ENCODE measurements at places on chromosomes 1 and 21.

DNA sequence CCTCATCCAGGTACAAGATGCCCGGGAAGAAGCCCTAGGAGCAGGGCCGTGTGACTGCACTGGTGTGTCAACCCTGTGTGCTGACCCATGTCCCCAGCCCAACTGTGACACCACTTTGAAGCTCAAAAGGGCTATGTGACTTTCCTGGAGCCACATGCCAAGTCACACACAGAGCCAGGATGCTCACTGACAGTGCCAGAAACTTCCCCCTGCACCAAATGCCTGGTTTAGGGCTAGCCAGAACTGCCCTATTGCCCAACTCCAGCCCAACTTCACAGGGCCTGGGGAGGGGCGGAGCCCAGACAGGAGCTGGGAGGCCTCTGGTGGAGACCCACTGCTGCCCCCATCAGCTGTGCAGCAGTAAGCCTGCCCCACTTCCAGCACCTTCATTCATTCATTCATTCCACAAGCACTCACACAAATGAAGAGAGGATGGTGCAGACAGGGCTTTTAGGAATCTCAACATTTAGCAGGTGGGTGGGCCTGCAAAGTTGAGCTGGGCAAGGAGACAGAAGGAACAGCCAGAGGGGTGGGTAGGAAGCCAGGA lies 36.7 kb downstream of the KCNQ4 start:
- DNase-seq = no peak

DNA sequence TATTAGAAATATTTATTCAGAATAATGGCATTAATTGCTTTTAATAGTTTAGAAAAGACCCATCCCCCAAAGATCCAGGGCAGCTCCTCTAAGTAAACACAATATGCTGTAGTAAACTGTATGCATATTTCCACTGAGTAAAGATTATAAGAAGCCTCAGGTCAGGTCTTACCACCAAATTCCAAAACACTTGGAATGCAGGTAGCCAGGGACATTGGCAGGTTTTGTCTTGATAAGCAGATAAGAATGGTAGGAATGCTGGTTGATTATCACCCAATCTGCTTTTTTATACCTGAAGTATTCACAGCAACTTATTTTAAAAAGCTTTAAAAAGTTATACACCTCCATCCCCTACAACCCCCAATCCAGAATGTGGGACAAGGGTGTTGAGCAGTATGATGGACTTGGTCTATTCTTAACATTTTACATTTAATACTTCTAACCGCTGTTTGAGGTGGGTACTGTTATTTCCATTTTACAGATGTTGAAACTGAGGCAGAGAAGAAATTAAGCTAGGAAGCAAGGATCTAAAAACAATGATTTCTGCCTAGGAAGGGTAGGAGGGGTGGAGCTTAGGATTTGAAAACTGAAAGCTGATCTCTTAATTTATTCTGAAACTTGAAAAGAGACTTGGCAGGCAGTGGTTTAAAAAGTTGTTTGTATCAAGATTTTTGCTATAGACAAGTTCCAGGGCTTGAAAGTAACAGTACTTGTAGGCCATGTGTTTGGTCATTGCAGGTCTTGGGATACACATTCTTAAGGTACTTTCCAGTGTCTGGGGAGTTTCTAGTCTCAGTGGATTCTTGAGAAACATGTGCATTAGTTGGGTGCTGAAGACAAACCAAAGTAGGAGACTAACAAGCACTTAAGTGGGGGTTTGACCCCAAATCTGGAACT lies 15.6 kb upstream of the THEM4 start:
- no peak for DNase-seq

DNA sequence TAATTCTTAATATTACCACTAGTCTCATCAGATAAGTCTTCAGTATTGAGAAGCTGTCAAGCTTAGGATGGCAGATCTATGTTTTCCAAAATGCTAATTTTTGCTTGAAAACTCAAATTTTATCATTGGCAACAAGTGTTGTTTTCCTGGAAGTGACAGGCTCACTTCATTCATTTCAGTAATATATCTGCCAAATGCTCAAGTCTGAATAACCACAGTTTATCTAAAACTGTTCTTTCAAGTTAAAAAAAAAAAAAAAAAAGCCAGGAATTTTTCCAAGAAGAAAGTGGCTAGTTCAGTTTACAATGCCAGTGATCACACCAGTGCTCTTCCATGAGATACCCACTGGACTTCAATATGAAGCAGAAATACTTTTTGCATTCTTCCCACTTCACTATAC lies 20.6 kb downstream of the SMYD2 start:
- no peak for DNase-seq

DNA sequence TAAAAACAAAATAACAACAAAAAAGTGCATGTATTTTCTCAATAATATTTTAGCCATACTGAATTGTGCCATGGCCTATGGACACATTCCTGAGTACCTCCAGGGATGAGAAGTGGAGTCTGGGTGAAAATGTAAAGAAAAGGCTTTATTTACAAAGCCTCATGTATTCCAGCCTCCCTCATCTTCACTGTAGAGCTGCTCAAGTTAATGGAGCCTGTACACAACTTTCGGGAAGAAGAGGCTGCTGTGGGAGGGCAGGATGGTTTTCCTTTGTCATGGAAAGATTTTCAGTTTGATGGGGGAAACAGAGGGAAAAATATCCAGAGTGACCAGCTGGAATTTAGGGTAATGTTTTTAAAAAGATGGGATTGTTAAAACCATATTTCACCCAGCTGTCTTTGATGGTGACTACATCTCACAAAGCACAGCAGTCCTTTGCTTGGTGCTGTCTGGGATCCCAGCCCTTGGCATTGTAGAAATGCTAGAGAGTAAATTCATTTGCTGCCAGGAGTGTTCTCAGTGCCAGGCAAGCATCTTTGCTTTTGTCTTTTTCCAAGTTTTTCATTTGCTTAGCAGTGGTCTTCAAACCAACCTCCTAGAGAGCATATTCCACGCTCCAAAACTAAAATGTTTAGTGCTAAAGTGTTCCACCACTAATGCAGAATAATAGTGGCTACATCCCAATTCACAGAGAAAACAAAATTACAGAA lies 54.9 kb downstream of the DPT start:
- no peak for DNase-seq

GRCh38 chr21:33434770-33435360 lies 31.7 kb downstream of the IFNGR2 start:
- no peak for DNase-seq

- DNase-seq = no peak
Measured at GRCh38 chr1:245968775-245969174, 538.3 kb downstream of the SMYD3 start.

DNA sequence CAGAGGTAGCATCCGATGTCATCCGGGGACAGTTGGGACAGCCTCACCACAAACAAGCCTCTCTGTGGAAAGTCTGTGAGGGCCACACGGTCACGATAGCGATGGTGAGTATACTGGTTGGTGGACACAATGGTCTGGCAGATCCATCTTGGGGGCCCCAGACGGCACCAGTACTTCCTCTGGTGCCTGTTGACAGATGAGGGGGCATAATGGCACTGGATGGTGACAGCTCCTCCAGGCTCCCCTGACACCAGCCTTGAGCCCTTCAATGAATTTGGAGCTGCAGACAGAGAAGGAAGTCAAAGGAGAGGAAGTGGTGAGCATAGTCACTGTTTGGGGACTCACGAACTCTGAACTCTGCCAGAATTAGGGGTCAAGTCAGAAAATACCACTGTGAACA lies 8.0 kb downstream of the FCAMR start:
- no peak for DNase-seq

- no peak for DNase-seq
Measured at GRCh38 chr1:16209847-16210407, 2.5 kb downstream of the ARHGEF19 start.

- DNase-seq = no peak
Measured at GRCh38 chr1:65055747-65056146, 89.4 kb upstream of the JAK1 start.

DNA sequence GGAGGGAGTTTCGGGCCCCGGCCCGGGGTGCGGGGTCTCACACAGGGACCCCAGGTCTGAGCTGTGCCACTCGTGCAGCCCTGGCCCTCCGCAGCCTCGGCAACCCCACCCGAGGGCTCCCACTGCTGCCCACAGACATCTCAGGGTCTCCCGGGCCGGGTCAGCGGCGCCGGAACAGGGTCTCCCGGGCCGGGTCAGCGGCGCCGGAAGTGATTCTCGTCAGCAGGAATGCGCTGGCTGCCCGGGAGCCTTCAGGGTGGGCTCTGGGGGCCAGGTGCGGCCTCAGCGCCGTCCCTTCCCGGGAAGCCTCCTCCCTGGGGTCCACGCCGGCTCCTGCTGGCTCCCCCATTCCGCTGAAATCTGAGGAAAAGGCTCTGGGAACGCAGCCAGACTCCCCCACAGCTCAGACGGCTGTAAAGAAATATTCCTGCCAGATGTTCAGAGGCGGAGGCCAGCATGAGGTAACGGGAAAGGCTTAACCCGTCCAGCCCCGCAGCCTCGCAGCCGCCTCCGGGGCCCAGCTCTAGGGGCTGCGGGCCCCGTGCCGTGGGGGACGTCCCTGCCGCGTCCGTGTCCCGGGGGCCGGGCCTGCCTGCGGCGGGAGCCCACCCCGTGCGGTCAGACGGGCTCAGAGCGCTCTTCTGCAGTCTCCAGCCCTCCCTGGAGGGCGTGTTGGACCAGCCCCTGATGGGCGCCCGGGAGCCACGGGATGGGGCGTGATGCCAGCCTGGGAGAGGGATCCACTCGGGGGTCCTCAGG lies 8.7 kb upstream of the COL6A1 start:
- no peak for DNase-seq

DNA sequence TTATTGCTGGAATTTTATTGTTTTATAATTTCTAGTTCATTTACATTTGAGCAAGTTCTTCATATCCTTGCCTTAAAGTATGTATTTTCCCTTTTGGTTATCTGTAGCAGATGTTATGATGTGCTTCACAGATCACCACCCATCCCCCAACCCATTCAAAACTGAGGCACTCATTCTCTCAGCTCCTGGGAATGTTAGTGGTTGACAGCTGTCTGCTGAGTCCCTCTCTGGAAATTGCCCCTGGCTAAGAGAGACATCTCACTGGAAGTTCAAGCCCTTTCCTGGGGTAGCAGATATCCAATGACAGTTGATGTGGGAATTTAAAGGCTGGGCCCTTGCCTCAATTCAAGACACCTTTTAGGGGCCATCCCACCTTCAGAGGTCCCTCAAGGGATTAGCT lies 4.3 kb upstream of the DPYD start:
- DNase-seq = no peak

All from neuronal stem cell (in vitro differentiated cells).